Pancreas (tissue), 10 donors: ENCODE measurements at places on chromosomes 3 and 15. TPM values are rescaled to one million over a fixed set of nuclear protein-coding genes. Genes with fewer than 3 reads are reported as not detected.
A peak's percentile ranks its signal among the peaks of the same experiment; 100 is the strongest.

Gene CILP
- 5.4 TPM for total RNA-seq

Gene HYAL3
- 0.87 TPM for total RNA-seq

Gene PDZRN3
- 4.9 TPM for total RNA-seq

DNA sequence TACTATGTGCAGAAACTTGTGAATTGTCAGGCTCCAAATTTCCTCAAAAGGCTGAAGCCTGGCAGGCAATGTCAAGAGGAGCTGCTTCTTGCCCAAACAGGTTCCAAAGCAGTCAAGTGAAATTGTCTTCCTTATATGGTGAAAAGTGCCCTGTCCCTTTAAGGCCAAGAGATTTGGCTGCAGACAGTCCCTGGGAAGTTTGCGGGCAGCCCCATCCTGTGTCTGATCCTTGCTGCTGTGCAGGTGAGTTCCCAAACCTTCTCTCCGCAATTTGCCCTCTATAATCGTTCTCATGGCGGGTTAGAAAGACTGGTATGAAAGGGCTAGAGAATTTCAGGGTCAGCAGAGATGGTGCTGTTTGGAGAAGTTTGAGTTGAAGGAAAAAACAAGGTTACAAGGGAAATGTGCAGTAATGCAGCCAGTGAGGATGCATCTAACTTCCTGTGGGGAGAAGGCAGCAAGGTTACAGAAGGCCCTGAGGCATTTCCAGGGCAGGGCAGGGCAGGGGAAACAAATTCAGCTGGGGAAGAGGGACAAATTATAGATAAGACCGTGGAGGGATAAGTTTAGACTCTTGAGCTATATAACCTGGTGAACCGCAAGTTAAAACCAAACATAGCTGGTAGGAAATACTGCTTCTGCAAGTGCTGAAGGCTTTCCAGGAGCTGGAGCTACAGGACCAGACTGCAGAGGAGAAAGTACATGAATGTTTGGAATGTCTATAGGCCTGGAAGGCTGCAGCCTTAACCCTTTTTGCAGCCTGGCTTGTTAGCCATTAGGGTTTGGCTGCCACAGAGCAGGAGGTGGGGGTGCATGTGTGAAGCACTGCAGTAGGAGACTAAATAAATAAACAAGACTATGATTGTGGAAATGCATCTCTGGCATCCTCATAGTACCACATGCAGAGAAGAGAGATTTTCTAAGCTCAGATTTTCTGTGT, 256.2 kb upstream of the IL12A start:
- DNase-seq: no peak
- no peaks in the 10 kb centered on the region for H3K4me1 ChIP-seq
- H3K36me3 ChIP-seq: no peaks in the 10 kb centered on the region
- no peak overlapping the region for H3K27ac ChIP-seq

DNA sequence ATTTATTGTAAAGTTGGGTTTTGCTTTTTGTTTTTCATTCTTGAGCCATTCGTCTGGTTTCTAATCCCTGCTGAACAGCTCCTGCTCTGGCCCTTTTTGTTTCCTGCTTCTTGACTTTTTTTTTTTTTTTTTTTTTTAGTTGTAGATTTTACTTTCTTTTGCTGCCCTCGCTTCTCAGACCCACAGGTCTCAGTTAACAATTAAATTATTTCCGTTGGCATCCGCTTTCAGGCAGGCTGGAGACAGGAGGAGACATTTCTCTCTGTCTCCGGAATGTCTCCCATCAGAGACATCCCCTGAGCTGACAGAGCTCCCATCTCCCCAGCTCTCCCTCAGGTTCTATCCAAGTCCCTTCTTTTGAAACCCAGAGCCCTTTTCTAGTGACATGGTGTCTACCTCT, 68.6 kb downstream of the SLC6A6 start:
- H3K4me1 ChIP-seq: no peaks in the 10 kb centered on the region
- peak; percentile 3 for DNase-seq
- H3K4me3 ChIP-seq: no peak overlapping the region
- no peak overlapping the region for H3K27ac ChIP-seq

DNA sequence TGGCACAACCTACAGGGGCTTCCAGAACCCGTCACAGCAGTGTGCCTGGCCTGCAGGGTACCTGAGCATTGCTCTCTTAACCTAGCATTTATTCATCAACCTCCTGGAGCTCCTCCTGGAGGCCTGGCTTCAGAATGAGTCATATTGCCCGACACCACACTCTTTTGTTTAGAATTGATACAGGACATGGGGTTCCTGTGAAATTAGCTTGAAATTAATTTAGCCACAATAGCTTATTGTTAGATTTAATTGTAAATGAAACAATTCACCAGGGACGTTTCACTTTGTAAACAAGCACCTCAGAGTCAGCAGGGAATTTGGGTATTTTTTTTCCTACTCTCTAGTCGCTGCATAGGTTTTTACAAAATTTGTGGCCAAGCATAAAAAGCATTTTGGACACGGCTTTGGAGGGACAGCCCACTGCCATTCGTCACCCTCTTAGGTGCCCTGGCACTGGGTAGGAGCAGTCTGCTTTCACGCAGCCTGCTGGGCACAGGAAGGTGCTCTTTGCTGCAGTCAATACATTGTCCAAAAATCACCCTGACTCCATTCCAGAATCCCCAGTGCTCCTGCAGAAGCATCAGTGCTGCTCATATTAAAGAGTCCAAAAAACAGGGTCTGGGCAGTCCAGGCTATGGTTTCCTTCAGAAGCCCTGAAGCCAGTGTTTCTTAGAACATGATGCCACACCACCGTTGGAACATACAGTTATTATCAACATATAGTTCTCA, 60.8 kb upstream of the MEF2A start:
- no peak overlapping the region for H3K4me3 ChIP-seq
- no peaks in the 10 kb centered on the region for H3K4me1 ChIP-seq
- no peak for DNase-seq
- no peaks in the 10 kb centered on the region for H3K36me3 ChIP-seq
- H3K27me3 ChIP-seq: no peaks in the 10 kb centered on the region
- H3K27ac ChIP-seq: no peak overlapping the region

DNA sequence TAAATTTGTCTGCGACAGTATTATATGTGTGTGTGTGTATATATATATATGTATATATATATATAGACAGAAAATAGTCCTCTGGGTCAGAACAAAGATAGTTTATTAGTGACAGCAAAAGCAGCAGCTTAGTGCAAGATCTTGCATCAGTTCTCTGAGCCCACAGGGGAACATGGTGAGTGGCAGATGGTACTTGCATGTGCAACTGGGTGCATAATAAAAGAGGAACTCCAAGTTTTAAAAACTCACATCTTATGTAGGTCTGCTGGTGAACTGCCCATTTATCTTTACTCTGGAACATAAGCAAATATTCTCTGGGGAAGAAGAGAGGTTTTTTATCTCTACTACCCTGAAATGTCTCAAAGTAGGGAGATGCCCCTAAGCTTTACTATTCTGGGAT, 276.4 kb downstream of the POLQ start:
- H3K36me3 ChIP-seq: no peaks in the 10 kb centered on the region
- H3K27me3 ChIP-seq: no peaks in the 10 kb centered on the region
- H3K27ac ChIP-seq: no peak overlapping the region
- no peak for DNase-seq
- no peaks in the 10 kb centered on the region for H3K4me1 ChIP-seq
